ENCODE measurements at places on chromosomes 4 and X.
A peak's percentile ranks its signal among the peaks of the same experiment; 100 is the strongest.

- DNase-seq = no peak
Observed at GRCh38 chr4:105815701-105816100, 79.6 kb upstream of the NPNT start.

DNA sequence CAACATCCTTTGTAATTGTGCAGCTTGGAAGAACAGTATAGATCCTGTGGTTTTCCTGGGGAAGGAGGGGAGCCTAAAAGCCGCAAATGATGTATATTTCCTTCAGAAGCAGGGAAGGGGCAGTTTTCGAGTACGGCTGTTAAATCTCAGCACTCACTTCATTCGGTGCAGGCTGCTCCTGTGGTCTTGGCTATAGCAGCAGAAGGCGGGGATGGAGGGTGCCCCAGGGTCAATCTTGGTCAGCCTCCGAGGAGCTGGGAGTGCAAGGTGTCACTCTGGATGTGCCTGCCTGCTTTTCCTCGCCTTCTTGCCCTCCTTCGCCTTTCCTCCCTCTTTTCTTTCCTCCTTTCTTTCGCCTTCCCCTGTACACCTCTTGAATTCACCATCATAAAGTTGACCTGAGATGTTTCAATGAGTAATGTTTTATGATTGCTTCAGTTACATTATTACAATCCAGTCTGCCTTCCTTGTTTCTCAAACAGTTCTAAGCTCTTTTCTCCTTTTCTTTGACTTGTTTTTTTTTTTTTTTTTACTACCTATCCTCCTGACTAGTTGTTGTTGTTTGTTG, 101.6 kb downstream of the RELL1 start:
- no peak for DNase-seq

DNA sequence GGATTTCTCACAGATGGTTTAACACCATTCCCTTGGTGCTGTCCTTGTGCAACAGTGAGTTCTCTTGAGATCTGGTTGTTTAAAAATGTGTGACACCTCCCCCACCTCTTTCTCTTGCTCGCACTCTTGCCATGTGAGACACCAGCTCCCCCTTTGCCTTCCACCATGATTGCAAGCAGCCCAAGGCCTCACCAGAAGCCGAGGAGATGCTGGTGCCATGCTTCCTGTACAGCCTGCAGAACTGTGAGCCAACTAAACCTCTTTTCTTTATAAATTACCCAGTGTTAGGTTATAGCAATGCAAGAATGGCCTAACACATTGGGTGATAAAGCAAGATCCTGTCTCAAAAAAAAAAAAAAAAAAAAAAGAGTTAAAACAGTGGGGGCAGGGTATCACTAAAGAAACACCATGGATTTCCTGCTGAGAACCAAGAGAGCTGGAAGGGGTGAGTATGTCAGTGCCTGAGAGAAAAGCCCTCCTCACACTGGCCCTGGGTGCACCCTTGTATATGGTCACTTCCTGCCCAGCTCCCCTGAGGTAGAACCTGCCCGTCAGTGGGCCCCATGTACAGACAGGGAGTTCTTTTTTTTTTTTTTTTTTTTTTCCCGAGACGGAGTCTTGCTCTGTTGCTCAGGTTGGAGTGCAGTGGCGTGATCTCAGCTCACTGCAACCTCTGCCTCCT, 46.4 kb downstream of the APOO start:
- no peak for DNase-seq

- no peak for DNase-seq
Observed at GRCh38 chr4:56310401-56311125, 76.7 kb downstream of the AASDH start.

DNA sequence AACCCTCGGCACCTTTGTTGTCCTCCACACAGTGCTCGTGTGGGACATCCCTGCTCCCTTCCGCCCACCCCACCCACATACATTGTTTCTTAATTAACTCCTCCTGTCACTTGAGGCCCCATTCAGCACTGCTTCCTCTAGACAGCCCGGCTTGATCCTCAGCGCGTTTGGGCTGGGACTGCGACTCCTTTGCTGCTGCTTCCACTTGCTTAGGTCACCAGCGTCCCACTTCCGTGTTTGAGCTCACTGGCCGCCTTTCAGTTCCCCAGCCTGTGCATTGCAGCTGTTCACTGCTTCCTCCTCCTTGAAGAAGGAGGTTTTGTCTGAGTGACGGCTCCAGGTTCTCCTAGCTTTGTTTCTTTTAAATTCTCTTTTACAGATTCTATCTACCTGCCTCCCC, 16.1 kb downstream of the RNF4 start:
- DNase-seq = peak; percentile 45

DNA sequence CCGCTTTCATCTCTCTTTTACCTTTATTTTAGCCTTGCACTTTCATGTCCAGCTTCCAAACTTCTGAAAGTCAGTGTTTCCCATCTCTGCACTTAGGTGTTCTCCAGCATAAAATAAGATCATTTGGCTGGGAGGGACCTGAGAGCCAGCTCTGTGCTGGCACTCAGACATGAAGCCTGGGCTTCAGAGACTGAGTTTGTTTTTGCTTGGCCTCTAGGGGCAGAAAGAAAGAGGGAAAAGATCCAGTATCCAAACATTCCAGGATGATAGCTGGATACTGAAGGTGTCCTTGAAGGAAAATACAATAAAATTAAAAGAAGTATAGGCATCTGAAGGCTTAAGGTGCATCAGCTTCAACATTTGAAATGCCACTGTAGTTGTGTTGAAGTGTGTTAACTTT, 202.4 kb upstream of the ZIC3 start:
- DNase-seq = no peak

DNA sequence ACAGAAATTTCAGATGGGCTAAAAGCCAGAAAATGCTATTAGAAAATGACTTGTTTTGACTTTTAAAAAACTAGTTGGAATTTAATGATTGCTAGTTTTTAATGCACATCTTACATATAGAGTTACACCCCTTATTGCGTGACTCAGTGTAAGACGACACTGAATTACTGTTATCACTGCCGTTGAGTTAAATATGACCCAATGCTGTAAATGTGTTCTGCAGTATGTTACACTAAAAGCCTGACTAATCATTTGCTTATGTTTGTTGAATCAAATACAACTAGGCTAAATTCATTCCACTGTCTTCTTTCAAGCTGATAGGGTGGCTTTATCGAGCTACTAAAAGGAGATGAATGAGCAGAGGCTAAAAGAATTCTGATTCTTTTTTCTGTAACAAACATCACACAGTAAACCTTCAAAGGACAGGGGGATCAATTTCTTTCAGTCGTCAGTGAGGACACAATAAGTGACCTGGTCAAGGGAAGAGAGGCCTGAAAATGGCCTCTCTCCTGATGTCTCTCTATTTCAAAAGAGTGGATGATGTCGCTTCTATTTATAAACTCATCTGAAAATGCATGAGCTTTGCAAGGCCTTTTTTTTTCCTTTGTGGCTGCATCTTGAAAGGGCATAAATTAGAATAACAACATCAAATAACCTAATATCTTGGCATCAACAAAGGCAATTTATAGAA, 142.2 kb upstream of the KCNIP4 start:
- DNase-seq = no peak

DNA sequence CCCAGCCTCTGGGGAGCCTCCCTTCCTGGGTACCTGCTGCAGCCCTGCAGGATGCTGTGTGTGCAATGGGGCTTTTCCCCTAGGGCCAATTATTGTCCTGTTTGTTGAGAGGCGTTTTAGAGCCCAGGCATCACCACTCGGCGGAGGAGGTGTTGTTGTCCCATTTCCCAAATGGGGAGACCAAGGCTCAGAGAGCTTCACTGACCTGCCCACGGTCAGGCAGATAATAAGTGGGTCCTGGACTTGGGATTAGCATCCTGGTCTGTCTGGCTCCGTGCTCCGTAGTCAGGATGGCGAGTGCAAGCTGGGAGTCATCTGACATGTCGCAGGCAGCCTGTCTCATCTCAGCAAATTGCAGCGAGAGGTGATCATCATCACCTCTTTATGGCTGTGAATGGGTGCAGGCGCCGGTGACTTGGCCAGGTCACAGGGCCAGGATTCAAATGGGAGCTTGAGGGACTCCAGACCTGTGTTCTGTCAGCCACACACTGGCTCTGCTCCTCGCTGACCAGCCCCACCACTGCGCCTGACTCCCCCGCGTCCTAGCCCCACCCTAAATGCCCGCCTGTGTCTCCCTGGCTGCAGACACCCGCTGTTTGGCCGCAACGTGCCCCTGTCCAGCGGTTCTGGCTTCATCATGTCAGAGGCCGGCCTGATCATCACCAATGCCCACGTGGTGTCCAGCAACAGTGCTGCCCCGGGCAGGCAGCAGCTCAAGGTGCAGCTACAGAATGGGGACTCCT, 16.6 kb downstream of the HTRA3 start:
- DNase-seq = no peak

GRCh38 chr4:95363559-95363925, 185.2 kb downstream of the UNC5C start:
- no peak for DNase-seq

DNA sequence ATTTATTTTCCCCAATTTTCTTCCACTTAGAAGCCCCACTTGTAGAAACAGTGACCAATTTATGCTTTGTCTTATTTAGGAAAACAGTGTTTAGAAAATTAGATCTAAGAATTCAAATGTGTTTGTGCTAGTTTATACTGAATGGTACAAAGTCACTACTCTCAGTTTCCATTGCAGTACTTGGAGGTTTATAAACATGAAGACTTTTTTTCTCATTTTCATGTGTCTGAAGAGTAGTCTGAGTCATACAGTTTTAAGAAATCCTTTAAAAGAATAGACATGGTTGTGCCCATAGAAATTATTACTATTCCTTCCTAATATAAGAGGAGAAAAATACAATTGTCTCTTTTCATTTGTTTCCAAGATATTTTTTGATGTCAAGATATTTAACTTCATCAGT, 458.7 kb downstream of the NAF1 start:
- no peak for DNase-seq

DNA sequence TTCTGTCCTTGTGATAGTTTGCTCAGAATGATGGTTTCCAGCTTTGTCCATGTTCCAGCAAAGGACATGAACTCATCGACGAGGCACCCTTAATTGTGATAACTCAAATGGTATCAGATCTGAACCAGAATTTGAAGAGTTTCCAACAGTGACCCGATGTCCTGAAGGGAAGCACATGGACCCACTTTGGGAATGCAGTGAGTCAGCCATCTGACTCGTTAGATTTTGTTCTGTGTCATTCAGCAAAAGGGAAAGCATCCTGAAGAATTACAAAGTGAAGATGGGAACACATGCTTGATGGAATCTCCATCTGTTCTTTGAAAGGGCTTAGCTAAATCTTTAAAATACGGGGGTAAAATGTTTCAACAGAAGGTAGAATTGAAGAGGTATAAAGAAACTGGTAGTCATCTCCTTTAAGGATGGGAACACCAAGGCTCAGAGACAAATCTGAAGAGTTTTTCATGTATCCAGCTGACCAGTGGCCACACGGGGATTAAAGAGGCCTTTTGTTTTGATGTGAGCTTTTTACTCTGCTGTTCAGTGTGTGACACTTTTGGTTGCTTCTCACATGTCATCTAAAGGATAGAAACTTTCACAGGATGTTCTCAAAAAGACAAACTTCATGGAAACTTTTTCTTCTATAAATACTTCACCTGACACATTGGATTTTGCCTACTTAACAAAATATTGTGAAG, 393.8 kb downstream of the INPP4B start:
- DNase-seq = no peak

- DNase-seq = no peak
Observed at GRCh38 chr4:3043282-3044020, 30.9 kb downstream of the HTT-AS start.

DNA sequence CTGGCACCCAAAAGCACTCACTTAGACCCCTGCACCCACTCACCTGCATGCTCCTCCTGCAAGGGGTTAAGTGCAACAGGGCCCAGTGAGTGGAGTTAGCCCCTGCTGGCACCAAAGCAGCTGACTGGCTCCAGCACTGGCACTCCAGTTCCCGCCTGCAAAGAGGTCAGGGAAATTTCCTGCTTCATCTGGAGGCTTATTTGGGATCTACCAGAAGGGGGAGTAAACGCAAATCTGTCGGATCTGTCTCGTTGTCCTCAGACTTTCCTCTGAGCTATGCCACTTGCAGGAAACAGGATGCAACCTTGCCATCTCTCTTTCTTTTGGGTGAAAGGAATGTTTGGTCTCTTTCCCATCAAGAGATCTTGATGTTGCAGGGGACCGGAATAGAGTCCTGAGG, 435.6 kb downstream of the PCDH10 start:
- no peak for DNase-seq

GRCh38 chr4:184309241-184310170, 91.8 kb upstream of the ENPP6 start:
- peak; percentile 56 for DNase-seq

- no peak for DNase-seq
Observed at GRCh38 chrX:45912316-45912715, 632.9 kb downstream of the ZNF674 start.

- DNase-seq = no peak
Observed at GRCh38 chr4:35151816-35152572, 1092.3 kb downstream of the ARAP2 start.

DNA sequence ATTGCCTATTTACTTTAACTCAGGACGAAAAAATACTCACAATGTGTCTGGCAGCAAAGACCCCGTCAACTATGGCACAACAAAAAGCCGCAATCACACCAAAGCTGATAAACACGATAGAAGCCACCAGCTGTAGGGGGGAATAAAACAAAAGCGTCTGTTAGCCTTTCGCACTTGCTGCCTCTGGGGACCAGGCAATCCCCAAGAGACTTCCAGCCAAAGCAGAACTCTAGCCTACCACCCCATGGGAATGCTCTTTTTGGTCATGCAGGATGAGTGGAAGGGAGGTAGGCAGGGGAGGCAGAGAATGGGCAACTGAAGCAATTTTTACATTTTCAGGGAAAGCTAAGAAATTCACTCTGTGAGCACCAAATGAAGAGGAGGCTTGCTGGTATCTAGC, 20.1 kb downstream of the TMEM255A start:
- DNase-seq = no peak

GRCh38 chrX:29419774-29420553, 795.4 kb upstream of the MAGEB2 start:
- no peak for DNase-seq

DNA sequence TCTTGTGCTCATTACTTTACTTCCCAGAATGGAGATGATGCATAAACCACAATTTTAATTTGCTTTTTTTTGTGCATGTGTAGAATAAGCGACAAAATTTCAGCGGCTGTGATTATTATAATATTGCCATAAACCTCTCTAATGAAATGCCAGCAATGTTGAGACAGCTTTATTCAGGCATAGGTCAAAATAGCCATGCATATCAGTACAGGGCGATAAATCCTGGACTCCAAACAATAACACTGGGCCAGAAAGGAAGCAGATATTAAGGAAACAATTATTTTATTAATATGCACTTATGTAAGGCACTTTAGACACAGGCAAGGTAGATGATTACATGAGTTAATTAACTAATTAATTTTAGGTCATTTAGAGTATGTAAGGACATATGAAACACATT, 47.1 kb downstream of the ARHGEF38 start:
- no peak for DNase-seq

DNA sequence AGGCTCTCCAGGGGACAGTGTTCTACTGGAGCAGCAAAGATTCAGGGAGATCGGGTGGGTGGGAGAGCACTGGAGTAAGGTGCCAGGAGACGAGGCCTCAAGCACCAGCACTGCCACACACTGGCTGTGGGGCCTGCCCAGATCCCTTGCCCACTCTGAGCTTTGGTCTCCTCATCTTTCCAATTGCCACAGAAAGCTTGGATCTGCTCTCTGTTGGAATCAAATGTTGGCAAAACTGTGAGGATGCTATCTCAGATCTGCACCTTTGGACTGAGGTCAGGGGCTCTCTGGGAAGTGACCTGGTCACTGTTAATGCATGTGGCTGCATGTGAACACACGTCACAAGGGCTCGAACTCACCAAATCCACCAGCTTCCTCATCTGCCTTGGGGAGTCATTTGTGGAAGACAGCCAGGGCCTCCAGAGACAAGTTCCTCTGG, 1.3 kb downstream of the RIPPLY1 start:
- DNase-seq = no peak

GRCh38 chr4:145289403-145290076, 109.2 kb upstream of the OTUD4 start:
- DNase-seq = no peak
